CD4-positive, alpha-beta T cell treated with Interleukin-6 at 100 ng/mL for 8 hours (primary cell): ENCODE measurements at places on chromosomes 7 and 10.

DNA sequence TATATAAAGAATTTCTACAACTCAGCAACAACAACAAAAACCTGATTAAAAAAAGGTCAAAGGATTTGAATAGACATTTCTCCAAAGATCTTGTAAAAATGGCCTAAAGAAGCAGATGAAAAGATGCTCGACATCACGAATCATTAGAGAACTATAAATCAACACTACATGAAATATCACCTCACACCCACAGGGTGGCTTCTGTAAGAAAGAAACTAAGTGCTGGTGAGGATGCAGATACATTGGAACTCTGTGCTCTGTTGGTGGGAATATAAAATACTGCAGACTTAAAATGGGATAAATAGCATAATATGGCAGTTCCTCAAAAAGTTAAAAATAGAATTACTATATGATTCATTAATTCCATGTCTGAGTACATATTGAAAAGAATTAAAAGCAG is 38.3 kb upstream of the CDCA7L start:
- DNase-seq: no peak

DNA sequence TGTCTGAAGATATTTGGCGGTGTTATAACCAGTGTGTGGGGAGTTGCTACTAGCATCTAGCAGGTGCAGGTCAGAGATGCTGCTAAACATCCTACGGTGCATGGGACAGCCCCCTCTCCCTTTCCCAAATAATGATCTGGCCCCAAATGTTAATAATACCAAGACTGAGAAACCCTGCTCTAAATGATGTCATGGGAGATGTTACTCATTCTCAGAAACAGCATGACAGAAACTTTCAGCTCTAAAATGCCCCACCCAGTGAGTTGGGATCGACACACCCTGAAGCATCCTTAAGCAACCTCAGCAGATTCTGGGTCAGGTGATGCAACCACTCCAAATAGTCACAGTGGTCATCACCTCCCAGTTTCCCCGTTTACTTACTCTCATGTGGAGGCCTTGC is 108.8 kb upstream of the MPP7 start:
- no peak for DNase-seq

DNA sequence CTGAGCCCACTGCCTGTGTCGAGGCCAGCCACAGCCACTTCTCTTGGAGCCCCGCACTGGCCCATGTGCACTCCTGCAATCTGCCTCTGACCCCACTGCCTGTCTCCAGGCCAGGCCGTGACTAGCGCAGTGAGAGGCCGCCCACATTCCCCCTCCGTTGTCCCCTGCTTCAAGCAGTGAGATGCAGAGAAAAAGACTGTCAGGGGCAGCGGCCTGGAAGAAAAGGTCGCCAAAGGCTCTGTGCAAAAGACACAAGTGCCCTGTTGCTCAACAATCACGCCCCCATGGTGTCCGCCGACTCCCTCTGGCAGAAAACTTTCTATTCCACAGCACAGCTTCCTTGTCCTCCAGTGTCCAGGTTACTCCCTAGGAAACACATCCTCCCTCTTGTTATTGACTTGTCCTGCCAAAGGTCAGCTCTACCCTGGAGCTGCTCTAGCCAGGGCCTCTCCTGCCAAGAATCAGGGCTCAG is 9.9 kb downstream of the FAM131B start:
- DNase-seq: no peak

- DNase-seq: no peak
Observed at GRCh38 chr10:133272301-133272963, 4.2 kb downstream of the ADAM8 start.

- no peak for DNase-seq
Observed at GRCh38 chr10:72540193-72540807, 85.6 kb downstream of the MICU1 start.

- DNase-seq: no peak
Observed at GRCh38 chr7:32347244-32347828, 142.8 kb downstream of the LSM5 start.

DNA sequence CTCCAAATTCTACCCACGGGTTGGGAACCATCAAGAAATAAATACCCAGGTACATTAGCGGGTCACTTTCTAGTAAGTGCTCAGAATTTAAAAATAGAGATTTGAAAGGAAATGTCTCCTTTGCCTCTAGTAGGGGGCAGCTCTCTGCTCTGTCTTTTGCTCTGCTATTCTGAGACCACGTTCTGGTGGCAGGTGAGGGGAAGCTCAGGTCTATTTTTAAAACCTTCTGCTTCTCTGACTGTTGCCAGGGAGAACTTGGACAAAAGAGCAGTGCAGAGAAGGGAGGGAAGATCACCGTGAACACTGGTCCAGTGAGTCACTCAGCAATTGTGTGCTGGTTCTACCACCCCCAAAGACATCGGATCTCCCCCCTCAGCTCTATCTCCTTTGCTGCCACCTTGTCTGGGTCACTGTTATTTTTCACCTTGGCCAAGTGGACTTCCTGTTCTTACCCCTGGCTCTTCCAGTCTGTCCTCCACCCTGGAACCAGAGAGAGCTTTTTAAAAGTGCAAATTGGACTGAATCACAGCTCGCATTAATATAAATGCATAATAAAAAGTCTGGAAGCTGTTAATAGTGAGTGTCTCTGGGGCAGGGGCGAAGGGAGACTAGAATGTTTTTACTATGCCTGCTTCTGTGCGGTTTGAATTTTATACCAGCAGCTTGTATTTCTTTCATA is 72.4 kb upstream of the LOXL4 start:
- DNase-seq: no peak

DNA sequence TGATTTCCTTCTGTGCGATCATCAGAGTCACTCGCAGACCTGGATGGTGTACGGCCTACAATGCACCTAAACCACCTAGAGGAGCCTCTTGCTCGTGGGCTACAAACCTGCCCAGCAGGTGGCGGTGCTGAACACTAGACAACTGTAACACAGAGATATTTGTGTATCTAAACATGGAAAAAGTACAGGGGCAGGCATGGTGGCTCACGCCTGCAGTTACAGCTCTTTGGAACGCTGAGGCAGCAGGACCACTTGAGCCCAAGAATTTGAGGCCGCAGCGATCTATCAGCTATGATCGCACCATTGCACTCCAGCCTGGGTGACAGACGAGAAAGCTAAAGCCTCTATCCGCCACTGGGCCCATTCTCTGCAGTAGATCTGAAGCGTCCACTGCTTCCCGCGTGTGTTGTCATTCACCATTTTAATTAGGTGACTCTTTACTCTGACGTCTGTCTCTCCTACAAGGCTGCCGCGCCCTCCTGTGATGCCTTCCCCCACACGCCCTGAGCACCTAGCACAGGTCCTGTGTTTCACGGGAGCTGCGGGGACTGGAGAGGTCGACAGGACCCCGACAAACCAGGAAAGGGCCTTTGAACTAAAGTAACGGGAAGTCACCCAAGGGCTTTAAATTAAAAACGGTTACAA is 774 bp downstream of the TUBGCP2 start:
- peak; percentile 87 for DNase-seq

DNA sequence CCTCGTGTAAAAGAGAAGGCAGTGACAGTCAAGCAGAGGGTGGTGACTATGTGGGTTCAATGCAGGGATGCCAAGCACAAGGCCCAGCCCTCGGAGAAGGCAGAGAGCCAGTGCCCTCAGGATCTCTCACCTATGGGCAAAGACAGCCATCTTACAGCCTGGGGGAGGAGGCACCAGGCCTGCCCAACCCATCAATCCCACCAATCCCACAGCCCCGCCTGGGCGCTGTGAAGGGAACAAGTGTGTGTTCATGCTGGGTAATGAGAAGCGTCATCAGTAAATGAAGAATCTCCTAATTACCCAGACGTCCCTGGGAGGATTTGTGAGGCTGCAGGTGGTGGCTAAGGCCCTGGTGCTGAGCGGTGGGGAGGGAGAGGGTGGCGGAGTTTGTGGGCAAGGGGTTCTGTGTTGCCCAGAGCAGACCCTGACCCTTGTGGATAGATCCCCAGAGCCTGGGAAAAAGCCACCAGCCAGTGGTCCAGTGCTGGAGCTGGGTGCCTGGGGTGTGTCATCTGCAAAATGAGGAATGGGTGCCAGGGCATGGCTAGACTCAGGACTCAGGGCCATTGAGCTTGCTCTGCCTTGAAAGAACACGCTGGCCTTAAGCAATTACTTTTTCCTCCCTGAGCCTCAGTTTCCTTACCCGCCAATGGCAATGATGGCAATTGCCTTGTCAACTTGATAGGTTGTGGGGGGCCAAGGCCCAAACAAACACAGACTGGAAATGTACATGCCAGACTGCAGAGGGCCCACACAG is 128.1 kb upstream of the UNC5B start:
- DNase-seq: no peak

- DNase-seq: no peak
Observed at GRCh38 chr10:98400482-98400881, 14.5 kb downstream of the PYROXD2 start.

DNA sequence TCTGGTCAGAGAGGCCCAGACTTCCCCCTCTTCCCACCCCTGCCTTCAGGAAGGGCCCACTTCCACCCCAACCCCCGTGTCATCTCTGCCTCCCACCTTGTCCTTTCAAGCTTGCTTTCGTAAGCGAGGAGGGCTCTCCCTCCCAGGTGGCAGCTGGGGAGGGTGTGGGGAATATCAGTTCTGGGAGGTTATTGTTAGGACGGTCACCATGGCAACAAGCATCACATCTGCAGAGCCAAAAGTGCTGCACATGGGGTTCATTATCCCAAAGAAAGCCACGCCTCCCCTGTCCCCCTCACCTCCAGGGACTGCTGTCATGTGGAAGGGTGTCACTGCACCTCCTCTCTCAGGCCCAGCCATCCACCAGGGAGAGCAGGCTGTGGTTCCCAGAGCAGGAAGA is 2.6 kb upstream of the CAMK2B start:
- DNase-seq: no peak

DNA sequence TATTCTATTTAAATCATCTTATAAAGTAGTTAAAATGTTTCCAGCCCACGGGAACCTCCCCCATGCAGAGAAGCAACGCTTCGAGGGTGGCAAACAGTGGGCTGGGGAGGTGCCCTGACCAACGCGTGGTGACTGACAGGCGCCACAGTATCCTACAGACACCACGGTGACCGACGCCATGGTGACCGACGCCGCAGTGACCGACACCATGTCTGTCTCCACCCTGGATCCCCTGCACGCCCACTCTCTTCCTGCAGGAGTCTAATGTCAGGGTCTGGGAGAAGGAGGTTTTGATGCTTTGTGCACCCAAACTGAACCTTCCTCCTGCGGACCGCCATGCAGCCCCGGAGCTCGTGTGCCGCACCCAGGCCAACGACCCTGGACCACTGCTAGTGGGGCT is 464.4 kb downstream of the PTPRN2 start:
- DNase-seq: no peak

- no peak for DNase-seq
Observed at GRCh38 chr7:17674166-17674942, 265.9 kb downstream of the SNX13 start.

GRCh38 chr7:98613601-98614425 is 3.3 kb upstream of the NPTX2 start:
- no peak for DNase-seq

- no peak for DNase-seq
Observed at GRCh38 chr7:7562736-7563135, 3.9 kb upstream of the MIOS start.

- DNase-seq: no peak
Observed at GRCh38 chr7:45021604-45022296, 21.7 kb downstream of the CCM2 start.

GRCh38 chr10:50063100-50063499 is 4.7 kb upstream of the WASHC2A start:
- no peak for DNase-seq

- no peak for DNase-seq
Observed at GRCh38 chr7:1952169-1952760, 280.5 kb downstream of the MAD1L1 start.

GRCh38 chr10:126331101-126331500 is 57.2 kb downstream of the ADAM12 start:
- DNase-seq: no peak

DNA sequence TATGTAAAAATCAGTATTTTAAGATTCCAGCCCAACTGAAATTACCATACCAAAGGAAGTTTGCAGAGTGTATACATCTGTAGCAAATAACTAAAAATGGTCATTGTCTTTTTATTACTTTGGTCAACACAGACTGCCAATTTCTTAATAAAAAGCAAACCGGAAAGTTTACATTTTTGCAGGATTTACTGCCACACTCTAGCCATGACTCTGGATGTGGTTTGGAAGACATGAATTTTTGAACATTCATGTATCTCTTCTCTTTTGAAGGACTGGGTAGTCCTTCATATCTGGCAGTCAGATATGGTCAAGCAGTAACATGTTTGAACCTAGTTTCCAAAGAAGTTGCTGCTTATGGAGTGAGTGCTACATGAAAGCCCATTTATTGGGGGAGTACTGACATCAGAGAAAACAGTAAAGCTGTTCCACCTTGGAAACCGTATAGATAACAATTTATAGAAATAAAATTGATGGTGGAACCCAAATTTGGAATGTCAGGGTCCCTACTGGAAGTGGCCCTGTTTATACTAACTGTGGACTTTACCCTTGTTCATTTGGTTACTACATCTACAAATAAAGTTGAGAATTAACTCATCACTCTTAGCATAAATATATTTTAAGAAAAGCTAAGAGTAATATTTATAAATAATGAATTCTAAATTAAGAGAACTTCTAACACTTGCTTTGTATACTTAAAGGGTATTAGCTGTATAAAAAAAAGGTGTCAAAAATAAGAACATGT is 84.6 kb downstream of the ZMYND11 start:
- DNase-seq: no peak

GRCh38 chr7:142133731-142134148 is 22.2 kb downstream of the MGAM2 start:
- DNase-seq: no peak

GRCh38 chr10:32744321-32744720 is 213.7 kb downstream of the ITGB1 start:
- no peak for DNase-seq

GRCh38 chr7:10156972-10157371 is 816.7 kb upstream of the PHF14 start:
- DNase-seq: no peak
